ENCODE measurements at places on chromosomes 4 and X.

GRCh38 chr4:108342325-108342970 is 173.7 kb upstream of the LEF1 start:
- DNase-seq, result no peak

DNA sequence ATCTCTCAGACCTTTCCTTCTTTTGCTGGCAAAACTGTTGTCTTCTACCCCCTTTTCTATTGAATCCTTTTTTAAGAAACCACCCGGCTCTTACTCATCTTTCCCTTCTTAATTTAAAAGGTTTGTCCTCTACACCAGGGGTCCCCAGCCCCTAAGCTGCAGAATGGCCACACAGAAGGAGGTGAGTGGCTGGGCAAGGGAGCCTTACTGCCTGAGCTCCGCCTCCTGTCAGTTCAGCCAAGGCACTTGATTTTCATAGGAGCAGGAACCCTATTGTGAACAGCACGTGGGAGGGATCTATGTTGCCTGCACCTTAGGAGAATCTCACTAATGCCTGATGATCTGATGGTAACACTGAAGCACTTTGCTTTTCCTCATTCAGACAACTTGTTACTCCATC is 726.3 kb upstream of the INTU start:
- DNase-seq, result no peak

DNA sequence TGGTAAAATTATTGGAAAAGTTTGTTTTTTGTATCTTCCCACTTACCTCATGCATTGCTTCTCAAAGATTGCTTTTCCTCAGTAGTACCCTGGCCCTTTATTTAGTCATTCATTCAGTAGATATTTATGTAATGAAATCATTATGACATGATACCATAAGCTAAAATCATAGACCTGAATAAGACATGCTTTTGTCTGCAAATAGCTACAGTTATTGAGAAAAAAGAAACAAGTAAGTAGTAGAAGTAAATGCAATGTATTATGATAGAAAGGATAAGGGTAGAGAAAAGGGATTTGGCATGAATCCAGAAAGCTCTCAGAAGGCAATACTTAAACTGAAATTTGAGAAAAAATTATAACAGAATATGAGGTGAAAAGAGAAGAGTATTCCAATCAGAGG is 352.5 kb downstream of the GPM6A start:
- DNase-seq, result no peak

DNA sequence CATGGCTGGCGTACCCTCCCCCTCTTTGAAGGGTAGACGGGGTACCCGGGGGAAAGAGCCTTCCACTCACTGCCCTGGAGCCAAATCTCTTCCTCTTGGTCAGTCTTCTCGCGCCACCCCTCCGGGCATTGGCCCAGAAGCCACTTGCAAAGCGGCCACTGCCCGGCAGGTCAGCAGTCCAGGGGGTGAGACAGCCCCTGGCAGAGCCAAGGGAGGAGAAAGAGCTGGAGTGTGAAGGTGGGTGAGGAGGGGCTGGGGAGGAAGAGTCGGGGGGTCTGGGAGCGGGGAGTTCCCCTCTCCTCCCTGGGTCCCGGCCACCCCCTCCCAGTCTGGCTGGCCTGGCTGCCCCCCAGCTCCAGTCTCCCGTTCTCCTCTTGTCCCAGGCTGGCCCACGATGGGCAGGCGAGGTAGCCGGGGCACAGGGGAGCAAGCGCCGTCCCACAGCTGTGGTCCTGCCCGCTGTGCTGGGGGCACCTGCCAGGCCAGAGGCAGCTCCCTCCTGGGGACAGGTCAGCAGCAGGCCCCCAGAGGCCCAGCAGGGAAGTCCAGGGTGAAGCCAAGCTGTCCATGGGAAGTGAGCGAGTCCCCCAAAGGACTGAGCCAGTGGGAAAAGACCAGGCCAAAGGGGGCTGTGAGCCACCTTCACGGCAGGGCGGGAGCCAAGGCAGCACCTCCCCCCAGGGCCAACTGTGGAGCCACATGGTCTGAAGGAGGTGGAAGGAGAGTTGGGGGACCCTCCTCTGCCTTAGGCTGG is 21.6 kb upstream of the DUSP9 start:
- no peak for DNase-seq

DNA sequence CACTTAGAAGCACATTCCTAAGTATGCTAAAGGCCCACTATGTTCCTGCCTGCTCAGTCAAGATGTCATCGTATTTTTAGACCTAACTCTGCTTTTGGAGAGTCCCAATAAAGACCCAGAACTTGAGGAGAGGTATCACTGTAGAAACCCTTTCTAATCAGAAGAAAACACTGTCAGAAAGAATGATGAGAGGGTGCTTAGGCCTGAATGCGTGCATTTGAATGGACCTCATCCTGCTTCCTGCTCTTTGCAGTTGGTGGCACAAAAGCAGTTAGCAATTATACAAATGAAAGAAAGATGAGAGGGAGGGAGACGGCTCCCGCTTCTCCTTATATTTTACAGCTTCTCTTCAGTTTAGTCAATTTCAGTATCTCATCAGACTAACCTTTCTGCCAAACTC is 987.2 kb downstream of the CCSER1 start:
- peak; percentile 6 for DNase-seq

DNA sequence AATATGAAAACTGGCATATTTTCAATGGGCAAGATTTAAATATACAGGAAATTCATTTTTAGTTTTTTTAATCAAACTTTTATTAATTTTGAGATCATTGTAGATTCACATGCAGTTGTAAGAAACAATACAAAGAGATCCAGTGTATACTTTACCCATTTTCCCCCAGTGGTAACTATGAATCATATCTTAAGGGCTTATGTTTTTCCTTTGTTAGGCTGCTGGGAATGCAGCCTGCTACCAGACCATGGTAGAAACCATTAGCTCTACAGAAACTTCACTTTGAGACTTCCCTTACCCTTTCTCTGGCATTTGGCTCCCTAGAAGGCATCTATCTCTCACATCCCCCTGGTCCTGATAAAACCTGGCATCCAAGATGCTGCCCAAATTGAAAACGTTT is 147.6 kb upstream of the EOLA2 start:
- DNase-seq, result no peak

DNA sequence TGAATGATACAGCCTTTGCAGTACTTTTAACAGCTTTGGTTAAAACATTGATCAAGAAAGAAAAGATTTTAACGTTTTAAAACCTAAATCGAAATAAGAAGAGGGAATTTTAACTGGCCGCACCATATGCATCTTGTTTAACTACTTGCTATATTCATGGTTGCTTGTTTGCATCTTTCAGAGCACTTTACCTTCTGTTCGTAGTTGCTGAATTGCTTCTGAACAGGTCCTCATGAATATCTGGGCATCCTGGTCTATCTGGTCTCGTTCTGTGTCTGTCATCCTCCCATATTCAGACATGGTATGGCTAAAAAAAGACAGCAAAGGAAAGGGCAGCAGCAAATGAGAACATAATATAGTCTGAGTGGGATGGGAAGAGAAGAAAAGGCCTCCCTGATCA is 72.3 kb downstream of the NSG1 start:
- DNase-seq, result no peak

DNA sequence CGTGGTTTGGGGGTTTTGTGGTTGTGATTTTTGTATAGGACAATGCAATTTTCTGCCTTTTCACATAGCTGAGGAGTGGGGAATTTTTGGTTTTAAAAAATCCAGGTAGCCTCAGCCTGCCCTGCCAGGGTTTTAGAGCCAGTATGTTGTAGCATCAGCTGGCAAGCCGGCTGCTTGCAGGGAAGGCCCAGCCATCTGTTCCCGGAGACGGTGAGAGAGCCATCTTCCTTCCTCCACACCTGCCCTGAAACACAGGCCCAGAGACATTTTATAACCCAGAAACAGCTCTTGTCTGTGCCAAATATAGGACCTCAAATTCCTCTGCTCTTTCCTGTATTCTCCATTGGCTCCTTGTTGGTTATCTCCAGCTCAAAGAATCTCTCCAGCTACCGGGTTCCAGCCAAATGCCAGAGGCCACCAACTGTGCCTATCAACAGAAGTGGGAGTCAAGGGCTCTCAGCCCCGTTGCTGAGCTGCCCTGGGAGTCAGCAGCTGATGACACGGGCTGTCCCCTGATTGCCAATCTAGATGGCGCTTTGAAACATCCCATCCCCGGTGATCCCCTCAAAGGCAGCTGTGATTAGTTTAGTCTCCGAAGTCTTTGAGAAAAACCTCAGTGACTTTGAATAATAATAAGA is 595.2 kb downstream of the MID1IP1 start:
- no peak for DNase-seq

GRCh38 chr4:40194602-40195161 is 2.1 kb upstream of the RHOH start:
- no peak for DNase-seq

- no peak for DNase-seq
These were observed 13.1 kb downstream of the DDIT4L start for GRCh38 chr4:100177126-100177525.

- no peak for DNase-seq
These were observed 145.6 kb upstream of the SCML1 start for GRCh38 chrX:17591741-17592110.

DNA sequence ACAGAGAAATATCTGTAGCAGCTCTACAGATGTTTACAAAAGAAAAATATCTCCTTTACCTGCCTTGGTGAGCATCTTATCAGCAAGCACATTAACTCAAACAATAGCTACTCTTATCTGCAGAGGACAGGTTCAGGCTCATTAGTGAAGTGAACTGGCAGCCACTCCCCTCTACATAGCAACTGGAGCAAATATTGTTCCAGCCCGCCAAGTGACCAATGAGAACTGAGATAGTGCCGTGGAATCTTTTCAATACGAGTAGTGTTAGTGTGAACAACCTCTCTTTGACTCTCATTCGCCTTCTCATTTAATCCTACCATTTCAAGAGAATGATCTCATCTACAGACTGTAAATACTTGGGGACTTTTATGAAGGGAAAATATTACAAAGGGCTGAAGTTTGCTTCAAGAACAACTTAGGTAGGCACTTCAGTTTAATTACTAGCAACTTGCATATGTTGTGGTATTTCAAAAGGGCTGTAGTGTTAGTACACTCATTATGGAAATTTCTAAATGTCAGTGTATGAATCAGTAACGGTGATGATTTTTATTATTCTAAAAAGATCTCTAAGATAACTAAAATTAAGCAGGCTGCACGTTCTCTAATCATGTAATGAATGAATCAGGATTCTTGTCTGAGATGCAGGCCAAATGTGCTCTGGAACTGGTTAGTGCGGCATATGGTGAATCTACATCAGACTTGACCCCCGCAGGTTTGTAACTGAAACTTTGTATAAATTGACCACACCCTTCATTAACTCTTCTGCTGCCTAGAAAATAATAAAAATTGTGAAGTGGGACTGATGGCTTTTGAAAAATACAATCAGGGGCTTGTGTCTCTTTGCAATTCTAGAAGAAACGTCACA is 72.4 kb downstream of the PALLD start:
- no peak for DNase-seq

DNA sequence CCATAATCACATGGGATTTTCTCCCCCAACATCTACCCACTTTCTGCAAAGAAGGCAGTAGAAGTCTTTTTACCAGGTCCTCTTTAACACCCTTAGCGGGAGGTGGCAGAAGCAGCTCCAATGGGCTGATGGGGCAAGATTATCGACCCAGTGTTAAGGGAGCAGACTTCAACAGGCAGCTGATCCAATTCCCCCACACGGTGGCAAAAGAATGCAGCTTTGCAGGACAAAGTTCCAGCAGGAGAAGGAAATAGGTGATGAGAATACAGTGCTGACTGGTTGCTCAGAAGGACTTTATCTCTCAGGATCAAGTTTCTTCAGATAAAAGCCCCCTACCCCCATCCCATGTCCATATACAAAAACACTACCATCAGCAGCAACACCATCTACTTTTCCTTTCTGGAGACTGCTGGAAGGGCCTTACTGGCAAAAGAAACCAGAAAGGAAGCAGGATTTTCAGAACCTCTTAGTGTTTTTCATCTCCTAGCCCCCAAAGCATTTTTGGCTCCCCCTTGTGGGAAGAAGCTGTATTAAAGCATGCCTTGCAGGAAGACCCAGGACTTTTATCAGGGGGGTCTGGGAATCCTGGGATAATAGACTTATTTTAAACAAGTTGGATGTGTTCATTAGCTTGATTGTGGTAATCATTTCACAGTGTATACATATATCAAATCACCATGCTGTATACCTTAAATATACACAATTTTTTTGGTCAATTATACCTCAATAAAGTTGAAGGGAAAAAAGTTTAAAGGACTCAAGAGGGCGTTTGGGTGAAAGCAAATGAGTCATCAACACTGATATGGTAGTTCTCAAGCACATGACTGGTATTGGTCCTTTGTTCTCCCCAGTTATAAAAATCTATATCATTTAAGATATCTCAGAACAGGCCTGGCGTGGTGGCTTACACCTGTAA is 146.4 kb downstream of the GPC3 start:
- DNase-seq, result no peak

DNA sequence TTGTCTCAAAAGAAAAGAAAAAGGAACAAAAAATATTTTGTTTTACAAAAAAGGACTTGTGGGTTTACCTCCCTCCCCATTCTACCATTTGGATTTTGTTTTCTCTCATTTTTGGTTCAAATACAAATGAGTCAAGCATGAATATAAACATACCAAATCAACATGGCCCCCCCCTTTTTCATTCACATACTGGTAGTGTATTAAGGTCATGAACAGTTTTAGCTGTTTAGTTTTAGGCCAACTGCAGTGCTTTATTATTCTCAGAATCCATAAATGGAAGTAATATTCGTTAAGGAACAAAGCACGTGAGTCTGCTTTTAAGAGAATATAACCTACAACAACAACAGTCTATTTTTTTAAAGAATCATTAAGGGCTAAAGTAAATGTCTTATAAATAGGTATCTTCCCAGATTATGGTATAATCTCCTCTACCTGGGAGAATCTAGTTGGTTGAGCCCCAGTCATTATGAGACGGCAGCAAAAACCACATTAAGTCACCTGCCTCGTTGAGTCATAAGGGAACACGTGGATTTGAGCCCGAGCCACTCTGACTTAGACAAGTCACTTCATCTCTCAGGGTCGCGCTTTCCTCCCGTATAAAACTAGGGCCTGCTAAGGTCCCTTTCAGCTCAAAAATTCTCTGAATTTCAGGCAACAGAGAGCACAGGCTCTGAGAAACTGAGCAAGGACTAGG is 26.7 kb downstream of the BCLAF3 start:
- no peak for DNase-seq

GRCh38 chr4:98055800-98056501 is 87.3 kb downstream of the STPG2 start:
- no peak for DNase-seq

GRCh38 chr4:72325215-72325614 is 243.8 kb downstream of the ADAMTS3 start:
- DNase-seq, result no peak

GRCh38 chr4:156999175-156999517 is 27.5 kb upstream of the PDGFC start:
- DNase-seq, result no peak
